WERI-Rb-1 (cell line): ENCODE measurements at places on chromosomes 1 and 21.

- no peak for DNase-seq
Observed at GRCh38 chr1:168146160-168146539, 9.4 kb upstream of the GPR161 start.

GRCh38 chr1:10613340-10613739 lies 138.6 kb downstream of the PEX14 start:
- no peak for DNase-seq

- no peak for DNase-seq
Observed at GRCh38 chr1:83531521-83532309, 467.2 kb downstream of the TTLL7 start.

DNA sequence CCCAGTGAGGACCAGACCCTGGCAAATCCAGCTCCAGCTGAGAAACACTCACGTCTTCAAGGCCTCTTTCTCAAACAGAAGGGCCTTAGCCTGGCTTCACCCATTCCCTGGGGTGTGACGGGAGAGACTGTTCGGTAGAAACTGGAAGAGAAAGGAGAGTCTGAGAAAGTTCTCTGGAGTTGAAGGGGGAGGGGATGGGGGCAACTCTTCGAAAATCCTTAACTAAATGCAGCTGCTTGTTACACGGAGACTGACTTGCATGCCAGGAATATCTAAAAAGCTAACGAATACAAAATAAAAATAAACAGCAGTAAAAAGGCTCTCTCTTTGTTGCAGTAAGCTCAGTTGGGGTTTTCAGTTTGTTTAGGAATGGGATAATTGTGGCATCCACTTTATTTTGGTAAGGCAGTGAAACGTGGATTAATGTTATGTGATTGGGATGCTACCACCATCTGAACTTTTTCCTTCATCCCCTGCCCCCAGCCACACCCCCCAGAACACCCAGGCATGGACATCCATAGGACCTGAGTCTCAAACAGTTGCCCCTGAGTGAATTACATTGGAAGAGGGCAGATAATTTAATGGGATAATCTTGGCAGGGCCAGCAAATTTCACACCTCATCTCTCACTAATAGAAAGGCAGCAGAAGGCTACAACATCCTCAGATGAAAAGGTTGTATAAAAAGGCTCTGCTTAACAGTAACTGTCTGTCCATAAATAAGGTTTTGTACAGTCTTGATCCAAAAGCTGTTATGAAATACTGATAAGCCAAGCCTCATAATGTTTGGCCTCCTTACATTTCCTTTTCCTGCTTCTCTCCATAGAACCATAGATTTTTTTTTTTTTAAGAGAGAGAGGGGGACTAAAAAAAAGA lies 5.8 kb downstream of the ROR1 start:
- DNase-seq: peak; percentile 47

- no peak for DNase-seq
Observed at GRCh38 chr1:169527451-169528214, 41.9 kb upstream of the SLC19A2 start.

DNA sequence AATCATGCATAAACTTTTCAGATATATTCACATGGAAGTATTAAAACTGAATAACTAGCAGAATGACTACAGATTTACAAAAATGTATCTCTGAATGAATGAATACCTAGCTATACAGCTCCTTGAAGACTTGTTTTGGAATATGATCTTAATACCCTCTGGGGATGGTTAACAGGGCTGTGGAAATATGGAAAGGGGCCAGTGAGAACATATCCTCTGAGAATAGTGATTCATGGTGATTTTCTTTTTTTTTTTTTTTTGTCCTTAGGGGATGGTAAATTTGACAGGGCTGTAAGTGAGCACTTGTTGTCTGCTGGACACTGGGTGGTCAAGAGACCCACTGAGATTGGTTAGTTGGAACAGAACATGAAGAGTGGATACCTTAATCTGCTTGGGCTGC lies 80.7 kb upstream of the HP1BP3 start:
- DNase-seq: no peak

GRCh38 chr1:237873487-237874211 lies 17.1 kb downstream of the ZP4 start:
- DNase-seq: peak; percentile 46

DNA sequence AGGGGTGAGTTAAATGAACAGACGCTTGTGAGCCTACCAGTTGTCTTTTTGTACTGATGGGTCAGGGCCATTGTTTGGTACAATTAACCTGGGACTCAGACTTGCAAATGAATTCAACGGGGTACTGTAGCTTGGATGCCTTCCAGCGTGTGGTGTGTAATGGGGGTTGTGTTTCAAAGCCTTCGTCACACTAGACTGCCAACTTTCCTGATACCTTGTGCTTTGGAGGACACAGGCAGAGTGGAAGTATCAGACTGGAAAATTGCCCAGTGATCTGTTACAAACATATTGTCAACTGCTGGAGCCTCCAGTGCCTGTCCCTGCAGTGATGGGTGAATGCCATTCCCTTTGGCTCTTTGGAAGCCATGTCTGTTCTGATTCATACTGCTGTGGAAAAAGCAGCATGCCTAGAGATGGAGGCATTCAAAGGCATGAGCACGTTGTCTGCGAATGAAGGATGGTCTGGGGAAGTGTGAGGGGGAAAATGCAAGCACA lies 384.5 kb downstream of the LMX1A start:
- no peak for DNase-seq

GRCh38 chr1:95003433-95003738 lies 69.4 kb downstream of the ALG14 start:
- DNase-seq: no peak

DNA sequence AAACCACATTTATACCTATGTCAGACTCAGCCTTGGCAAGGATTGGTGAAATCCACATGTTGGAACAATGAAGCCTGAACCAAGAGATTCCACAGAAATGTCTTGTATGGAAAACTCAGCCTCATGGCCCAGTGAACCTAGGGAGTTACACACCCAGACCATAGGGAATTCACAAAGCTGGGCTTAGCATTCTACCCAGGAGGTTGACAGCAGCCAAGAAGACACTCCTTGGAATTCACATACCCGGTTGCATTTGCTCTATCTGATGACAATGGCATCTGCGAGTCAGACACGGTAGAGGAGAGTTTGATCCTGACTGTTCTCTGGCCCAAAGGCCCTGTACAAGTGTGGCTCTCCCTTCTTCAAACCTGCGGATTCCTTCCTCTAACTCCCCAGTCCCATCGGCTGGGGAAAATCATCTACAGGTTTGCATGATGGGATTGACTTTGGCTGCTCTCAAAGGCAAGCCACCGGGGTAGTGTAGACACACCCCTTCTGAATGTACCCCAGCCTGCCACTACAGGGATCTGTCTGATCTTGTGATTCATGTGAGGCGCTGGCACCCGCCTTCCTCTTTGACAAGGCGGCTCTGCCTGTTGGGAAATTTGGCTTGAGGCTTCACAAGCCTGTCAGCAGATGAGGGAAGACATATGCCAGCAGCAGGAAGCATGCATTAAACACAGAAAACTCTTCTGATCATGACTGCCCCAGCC lies 297.3 kb upstream of the KAZN start:
- DNase-seq: no peak

GRCh38 chr1:201213106-201213770 lies 22.6 kb downstream of the IGFN1 start:
- peak; percentile 11 for DNase-seq

DNA sequence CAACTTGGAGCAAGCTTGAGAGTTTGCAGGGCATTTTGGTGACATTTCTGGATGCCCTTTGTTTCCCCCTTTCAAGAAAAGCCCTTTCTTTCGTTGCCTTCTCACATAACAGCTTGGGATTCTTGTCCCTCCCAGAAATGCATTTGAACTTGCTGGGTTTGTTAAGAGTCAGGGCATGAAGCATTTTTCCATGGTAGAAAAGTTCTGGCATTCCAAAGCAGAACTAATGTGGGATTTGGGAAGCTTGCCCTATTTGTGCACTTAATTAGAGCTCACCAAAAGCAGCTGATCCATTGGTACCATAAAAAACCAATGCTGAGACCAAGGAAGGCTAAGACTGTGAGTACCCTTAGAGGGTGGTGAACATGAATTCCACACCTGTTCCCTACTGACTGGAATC lies 99.8 kb upstream of the HOOK1 start:
- DNase-seq: no peak

DNA sequence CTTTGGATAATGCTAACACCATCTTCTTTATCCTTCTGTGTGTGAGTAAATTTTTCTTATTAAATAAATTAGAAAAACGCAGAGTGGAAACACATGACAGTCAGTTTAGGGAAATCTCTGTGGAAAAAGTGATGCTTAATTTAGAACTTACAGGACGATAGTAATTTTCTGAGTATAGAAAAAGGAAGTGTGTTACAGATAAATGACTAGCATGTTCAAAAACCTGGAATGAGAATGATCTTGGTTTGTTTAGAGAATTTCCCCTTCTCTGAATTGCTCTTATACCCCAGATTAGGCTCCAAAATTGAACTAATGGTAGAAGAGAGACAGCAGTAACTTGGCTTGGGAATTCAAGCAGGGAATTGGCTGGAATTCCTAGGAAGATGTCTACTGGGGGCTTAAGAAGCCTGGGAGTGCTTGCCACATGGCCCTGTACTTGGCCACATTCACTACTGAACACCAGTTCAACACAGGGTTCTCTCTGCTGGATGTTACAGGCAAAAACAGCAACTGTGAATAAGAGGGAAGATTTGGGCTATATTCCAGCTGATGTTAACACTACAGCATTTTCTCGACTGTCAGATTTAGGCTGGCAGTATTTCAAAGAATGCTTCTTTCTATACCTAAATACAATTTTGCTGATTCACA lies 1004.2 kb downstream of the TTLL7 start:
- DNase-seq: no peak

GRCh38 chr1:52436817-52437216 lies 32.4 kb downstream of the PRPF38A start:
- no peak for DNase-seq

DNA sequence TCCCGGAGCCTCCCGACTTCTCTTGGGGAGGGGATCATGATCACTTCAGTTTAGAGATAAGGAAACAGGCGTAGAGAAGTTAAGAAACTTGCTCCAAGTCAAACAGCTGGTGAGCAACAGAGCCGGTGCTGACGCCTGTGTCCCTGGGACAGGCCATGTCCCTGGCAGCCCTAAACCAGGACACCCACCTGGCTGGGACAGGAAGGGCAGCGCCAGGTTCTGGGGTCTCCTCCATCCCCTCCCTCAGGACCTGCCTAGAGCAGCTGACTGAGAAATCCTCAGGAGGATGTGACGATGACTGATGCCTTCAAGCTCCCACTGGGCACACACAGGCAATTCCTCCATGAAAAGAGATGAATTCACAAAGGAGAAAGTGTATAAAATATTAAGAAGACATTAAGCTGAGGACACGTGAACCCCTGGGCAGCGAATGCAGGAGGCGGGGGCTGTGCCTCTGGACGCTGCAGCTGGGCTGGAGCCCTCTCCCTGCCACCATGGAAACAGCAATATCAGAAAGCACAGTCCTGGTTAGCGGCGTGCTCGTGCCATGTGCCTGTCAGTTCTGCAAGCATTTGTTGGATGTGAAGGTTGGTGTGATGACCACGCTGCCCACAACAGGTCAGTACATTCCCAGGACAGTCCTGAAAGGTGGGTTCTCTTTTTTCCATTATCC lies 40.1 kb upstream of the C1orf174 start:
- no peak for DNase-seq
